Activated naive CD8-positive, alpha-beta T cell treated with anti-CD3 and anti-CD28 coated beads for 36 hours (primary cell): ENCODE measurements at places on chromosomes 11 and 22. TPM values are rescaled to one million over a fixed set of nuclear protein-coding genes. Genes with fewer than 3 reads are reported as not detected.

The UBQLN3 gene
- total RNA-seq = not detected

The APOBEC3B gene
- 3.4 TPM for total RNA-seq

GRCh38 chr11:32895471-32895870 lies 2.9 kb downstream of the QSER1 start:
- no peak for DNase-seq

The SYTL2 gene
- total RNA-seq = 5.8 TPM

The SLC22A8 gene
- not detected for total RNA-seq

The MAJIN gene
- total RNA-seq = not detected

DNA sequence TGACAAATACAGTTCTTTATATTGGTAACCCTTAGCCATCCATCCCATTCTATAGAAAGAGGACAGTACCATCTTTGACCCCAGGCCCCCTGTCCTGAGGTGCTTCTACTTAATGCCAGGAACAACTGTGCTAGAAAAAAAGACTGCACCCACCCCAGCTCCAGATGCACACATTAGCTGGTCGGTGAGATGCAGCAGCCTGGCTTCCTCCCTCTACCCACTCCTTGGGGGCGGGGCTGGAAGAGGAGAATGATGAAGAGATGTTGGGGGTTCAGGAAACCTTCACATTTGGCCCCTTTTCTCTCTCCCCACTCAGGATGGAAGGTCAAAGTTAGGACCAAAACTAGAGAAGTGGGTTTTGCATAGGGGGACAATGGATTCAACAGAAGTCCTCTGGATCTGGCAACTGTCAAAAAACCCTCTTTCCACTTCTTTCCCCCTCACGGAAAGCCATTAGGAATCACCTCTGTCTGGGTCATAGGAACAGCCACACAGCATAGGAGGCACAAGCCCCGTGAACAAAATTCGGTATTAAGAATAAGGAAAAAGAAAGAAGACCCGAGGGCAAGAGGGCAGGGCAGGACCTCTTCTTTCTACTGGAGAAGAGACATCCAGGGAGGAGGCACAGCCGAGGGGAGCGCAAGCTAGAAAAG lies 755 bp downstream of the NRIP3 start:
- peak; percentile 19 for DNase-seq

The SLC25A18 gene
- total RNA-seq = not detected

The OR5A1 gene
- not detected for total RNA-seq

DNA sequence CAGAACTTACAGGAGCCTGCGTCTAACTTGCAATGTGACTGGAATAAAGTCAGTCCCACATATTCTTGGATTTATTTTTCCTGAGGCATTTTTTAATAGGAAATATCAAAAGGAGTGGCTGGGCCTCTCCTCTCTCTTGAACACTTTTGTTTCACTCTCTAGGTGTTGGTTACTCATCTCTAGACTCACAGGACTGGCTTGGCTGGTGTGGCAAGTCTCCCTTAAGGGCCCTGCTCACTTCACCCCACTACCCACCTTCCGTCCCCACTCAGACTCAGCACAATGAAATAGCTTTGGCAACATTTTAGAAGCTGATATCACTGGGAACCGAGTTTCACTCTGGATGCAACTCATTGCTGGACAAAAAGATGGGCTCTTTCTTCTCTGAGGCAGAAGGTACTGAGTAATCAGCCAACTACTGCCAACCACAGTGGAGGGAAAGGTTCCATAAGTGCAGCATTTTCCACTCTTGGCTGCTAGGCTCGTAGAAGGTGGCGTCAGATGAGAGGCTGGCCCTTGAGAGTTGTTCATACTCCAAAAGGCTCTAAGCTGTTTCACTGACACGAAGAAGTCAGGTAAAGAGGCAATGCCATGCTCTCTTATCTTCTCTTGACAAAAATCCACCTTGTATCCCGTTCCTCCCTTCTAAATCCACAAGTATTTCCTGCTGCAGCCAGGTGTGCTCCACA lies 390.6 kb downstream of the SOX6 start:
- DNase-seq = no peak

GRCh38 chr11:9211322-9211721 lies 53.8 kb downstream of the DENND5A start:
- DNase-seq = no peak

DNA sequence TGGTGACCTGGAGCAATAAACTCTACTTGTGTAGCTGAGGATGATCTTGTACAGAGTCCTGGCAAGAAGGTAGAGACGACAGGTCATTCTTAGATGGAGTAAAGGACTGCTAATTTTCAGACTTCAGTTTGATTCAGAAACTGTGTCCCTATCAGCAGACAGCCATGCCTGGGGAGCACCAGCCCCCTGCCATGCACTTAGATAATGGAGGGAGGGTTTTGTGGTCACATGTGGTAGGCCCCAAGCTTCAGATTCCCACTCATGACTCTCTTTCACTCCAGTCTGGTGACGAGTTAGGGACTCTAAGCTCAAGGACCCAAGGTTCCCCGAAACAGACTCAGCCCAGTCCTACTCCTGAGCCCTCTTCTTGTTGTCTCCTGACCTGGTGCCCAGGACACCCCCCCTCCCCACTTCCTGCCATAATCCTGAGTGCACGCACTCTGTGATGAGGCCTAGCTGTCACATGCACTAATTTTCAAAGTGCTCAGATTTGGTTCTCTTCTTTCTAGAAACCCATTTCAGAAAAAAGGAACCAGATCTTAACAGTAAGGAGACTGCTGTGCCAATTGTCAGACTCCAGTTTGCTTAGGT lies 10.2 kb upstream of the AMPD3 start:
- no peak for DNase-seq

The GAS2 gene
- total RNA-seq = 2.4 TPM

DNA sequence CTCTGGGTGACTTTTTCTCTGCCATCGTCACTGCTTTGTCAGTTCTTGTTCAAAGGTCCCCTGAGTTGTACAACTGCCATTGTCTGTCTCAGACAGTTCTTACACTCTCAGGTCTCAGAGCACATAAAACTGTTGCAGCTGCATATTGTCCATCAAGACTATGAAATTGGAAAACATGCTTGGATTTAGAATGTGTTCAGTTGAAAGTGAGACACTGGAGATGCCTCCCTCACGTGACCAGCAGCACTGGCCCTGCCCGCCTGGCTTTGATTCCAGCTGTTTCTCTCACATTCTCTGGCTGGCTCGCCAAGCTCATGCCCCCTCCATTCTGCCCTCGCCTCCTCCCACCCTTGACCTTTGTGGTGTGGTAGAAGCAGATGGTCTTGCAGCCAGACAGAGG lies 244.2 kb downstream of the NTM start:
- DNase-seq = no peak

DNA sequence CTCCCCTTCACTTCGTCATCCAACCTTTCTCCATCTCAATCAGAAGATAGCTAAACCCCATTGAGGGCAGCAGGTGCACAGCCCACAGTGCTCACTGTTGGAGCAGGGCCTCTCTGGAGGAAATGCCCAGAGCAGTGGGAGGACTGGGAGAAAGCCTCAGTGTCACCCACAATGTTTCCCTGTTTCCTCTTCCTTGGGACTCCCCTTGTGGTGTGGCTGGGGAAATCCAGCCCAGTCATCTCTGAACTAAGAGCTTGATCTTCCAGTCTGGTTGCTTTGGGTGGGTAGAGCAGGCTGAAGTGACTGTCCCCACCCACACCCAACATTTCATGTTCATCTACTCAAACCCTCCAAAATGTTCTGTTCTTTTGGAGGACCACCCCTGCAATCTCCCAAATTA lies 29.8 kb upstream of the EED start:
- DNase-seq = peak; percentile 84

The LRRC56 gene
- total RNA-seq = 2.2 TPM

The TIGD3 gene
- 0.54 TPM for total RNA-seq

DNA sequence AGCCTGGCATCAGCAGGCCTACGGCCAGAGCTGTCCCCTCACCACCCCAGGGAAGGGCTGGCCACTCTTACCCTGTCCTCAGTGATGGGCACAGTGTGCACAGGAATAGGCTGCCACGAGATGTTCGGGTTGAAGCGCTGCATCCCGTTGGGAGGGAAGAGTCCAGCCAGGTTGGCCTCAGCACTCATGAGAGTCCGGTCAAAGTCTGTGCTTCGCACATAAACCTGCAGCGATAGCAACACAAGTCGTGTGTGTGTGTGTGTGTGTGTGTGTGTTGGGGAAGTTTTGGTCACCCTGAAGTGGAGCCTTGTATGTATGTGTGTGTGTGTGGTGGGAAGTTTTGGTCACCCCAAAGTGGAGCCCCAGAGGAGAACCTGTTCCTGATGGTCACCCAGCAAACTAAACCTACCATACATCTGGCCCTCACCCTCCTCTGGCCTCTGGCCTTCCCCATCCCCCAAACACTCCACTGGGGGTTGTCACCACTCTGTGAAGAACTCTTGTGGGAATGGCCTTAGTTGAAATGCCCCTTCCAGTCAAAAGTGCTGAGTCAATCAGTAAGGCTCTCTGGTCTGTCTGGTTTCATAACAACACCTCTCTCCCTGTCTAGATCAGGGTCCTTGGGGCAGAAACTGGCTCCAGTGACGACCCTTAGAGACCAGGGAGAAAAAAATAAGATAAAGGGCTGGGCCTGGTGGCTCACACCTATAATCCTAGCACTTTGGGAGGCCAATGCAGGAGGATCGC lies 2.8 kb downstream of the ACP2 start:
- no peak for DNase-seq

The GLYATL1 gene
- 1.3 TPM for total RNA-seq

DNA sequence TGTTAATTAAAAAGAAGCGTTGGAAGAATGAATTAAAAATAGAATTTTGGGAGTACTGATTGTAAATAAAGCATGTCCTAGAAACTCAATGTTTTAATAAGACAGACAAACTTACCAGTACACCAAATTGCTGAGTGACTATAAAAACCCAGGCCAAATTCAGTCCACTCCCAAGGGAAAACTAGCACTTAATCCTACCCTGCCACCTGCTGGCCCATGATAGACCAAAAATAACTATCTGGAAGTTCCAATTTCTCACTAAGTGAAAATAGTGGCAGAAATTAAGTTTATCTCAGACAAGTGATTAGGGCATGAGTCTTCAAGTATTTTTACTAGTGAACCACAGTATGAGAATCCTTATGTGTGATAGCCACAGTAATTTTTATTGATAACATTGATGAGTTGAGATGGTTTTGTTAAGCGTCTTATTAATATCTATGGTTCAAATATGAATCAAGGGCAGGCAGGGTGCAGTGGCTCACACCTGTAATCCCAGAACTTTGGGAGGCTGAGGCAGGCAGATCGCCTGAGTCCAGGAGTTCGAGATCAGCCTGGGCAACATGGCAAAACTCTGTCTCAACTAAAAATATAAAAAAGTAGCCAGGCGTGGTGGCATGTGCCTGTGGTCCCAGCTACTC lies 9.8 kb upstream of the DDX10 start:
- peak; percentile 14 for DNase-seq

GRCh38 chr11:71212871-71213559 lies 39.4 kb downstream of the SHANK2 start:
- no peak for DNase-seq

GRCh38 chr11:86159581-86159891 lies 85.0 kb upstream of the EED start:
- no peak for DNase-seq
